Iris pigment epithelial cell (primary cell): ENCODE measurements at places on chromosomes 3 and 15.
A peak's percentile ranks its signal among the peaks of the same experiment; 100 is the strongest.

DNA sequence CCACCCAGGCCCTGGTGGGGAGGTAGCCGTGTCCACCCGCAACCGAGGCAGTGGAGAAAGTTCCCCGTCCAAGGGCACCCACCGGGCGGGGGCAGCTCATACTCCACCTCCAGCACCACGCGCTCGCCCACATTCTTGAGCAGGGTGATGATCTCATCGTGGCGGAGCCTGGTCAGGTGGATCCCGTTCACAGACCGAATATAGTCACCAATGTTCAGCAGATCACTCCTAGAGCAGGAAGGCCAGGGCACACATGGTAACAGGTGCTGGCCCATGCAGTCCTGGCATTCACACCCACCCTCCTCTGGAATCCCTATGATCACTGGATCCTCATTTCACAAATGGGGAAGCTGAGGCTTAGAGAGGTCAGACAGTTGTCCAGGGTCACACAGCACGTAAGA lies 15.8 kb downstream of the GRIP2 start:
- no peak for DNase-seq

DNA sequence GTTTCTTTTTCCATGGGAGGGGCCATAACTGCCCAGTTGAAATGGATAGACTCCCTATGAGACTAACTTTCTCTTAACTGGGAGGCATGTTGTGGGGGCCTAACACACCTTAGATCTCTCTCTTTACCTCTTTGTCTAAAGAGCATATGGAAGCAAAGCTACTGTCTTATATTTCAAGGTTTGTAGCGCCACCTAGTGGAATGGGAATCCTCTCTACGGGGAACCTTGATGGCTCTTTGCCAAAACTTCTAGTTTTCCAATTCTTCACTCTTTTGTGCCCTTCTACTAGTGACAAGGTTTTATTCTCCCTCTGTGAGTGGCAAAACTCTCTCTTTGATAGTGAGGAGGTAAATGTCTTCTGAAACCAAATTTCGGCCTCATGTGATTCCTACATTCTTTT lies 1030.4 kb upstream of the CADM2 start:
- DNase-seq = peak; percentile 38

GRCh38 chr3:99537416-99537815 lies 101.0 kb upstream of the COL8A1 start:
- DNase-seq = no peak

- DNase-seq = no peak
Observed at GRCh38 chr3:37147666-37148065, 26.7 kb downstream of the LRRFIP2 start.

GRCh38 chr3:32782407-32782806 lies 35.4 kb upstream of the TRIM71 start:
- no peak for DNase-seq

GRCh38 chr15:40691737-40692136 lies 3.2 kb upstream of the RAD51 start:
- DNase-seq = peak; percentile 4

GRCh38 chr15:73156431-73157191 lies 104.3 kb downstream of the NEO1 start:
- DNase-seq = no peak
